Common myeloid progenitor, CD34-positive (primary cell): ENCODE measurements at places on chromosomes 6 and 20.

GRCh38 chr20:44288252-44288651 lies 22.8 kb downstream of the FITM2 start:
- H3K27me3 ChIP-seq, result peaks cover 2% of the 10 kb centered on the region
- DNase-seq, result no peak
- no peaks in the 10 kb centered on the region for H3K36me3 ChIP-seq
- no peak overlapping the region for H3K27ac ChIP-seq
- no peak overlapping the region for H3K4me3 ChIP-seq

- no peak overlapping the region for H3K4me3 ChIP-seq
- H3K36me3 ChIP-seq, result no peaks in the 10 kb centered on the region
- no peaks in the 10 kb centered on the region for H3K4me1 ChIP-seq
- H3K27ac ChIP-seq, result no peak overlapping the region
Measured at GRCh38 chr20:37567331-37567665, 39.6 kb upstream of the BLCAP start.

DNA sequence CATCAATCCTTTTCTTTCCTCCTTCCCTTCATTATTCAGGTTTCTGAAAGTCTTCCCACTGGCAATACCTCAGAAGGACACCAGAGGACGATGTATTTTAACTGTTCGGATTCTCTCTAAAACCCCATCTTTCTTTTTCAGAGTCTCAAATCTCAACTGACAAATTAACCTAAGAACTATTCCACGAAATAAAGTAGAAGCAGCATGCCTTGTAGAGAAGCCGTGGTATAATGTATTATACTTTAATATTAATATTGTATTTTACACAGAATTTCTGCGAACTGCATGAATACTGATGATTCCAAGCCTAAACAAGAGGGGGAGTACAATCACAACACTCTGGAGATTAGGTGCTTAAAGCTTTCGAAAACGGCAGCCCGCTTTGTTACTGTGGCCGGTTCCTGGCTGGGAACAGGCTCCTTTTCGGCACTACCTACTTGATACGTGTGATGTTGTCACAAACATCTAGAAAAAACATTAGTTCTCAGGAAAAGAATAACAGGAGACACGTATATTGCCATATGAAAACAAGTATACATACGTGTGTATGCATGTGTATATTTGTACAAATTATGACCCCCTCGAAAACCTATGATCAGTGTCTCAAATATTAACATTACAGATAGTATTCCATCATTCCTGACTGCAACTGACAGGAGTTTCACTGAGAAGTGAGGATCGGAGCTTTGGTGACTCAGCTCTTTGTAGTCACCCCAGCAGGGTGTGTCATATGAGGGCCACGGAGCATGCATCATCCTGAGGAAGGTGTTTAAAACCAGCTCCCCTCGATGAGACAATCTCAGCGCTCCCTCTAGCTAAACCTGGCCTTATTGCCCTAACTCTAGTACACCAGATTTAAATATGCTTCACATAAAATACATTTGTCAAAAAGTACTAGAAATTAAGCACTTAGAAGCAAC lies 319.7 kb upstream of the TCF21 start:
- H3K4me3 ChIP-seq, result no peak overlapping the region
- peaks cover 3% of the 10 kb centered on the region for H3K4me1 ChIP-seq
- H3K27me3 ChIP-seq, result peaks cover 12% of the 10 kb centered on the region
- H3K27ac ChIP-seq, result no peak overlapping the region
- peak; percentile 51 for DNase-seq
- no peaks in the 10 kb centered on the region for H3K36me3 ChIP-seq

GRCh38 chr6:47631269-47631772 lies 67.1 kb upstream of the ADGRF4 start:
- peak; percentile 69 for DNase-seq
- H3K27me3 ChIP-seq, result no peaks in the 10 kb centered on the region
- H3K27ac ChIP-seq, result no peak overlapping the region
- H3K4me1 ChIP-seq, result no peaks in the 10 kb centered on the region
- no peak overlapping the region for H3K4me3 ChIP-seq

GRCh38 chr6:138575257-138575656 lies 76.0 kb upstream of the NHSL1 start:
- no peak for DNase-seq
- H3K27me3 ChIP-seq, result no peaks in the 10 kb centered on the region
- H3K27ac ChIP-seq, result no peak overlapping the region
- H3K4me1 ChIP-seq, result peaks cover 12% of the 10 kb centered on the region
- H3K4me3 ChIP-seq, result no peak overlapping the region

GRCh38 chr6:121609281-121609680 lies 173.8 kb downstream of the GJA1 start:
- H3K27me3 ChIP-seq, result no peaks in the 10 kb centered on the region
- no peaks in the 10 kb centered on the region for H3K4me1 ChIP-seq
- no peaks in the 10 kb centered on the region for H3K36me3 ChIP-seq
- H3K4me3 ChIP-seq, result no peak overlapping the region
- DNase-seq, result no peak
- H3K27ac ChIP-seq, result no peak overlapping the region

- no peak overlapping the region for H3K4me3 ChIP-seq
- H3K27me3 ChIP-seq, result no peaks in the 10 kb centered on the region
- H3K4me1 ChIP-seq, result no peaks in the 10 kb centered on the region
- H3K27ac ChIP-seq, result no peak overlapping the region
Measured at GRCh38 chr6:119543332-119543731, 193.8 kb upstream of the MAN1A1 start.

GRCh38 chr6:147514831-147515230 lies 6.3 kb downstream of the SAMD5 start:
- H3K27me3 ChIP-seq, result peaks cover 56% of the 10 kb centered on the region
- H3K4me1 ChIP-seq, result no peaks in the 10 kb centered on the region
- no peak for DNase-seq
- no peak overlapping the region for H3K4me3 ChIP-seq
- no peak overlapping the region for H3K27ac ChIP-seq

- no peaks in the 10 kb centered on the region for H3K27me3 ChIP-seq
- H3K36me3 ChIP-seq, result no peaks in the 10 kb centered on the region
- H3K27ac ChIP-seq, result no peak overlapping the region
Measured at GRCh38 chr20:50744143-50744792, 12.9 kb downstream of the PARD6B start.

- DNase-seq, result peak; percentile 80
- peaks cover 61% of the 10 kb centered on the region for H3K4me1 ChIP-seq
- no peaks in the 10 kb centered on the region for H3K27me3 ChIP-seq
Measured at GRCh38 chr6:37021356-37022129, 16.1 kb downstream of the FGD2 start.

DNA sequence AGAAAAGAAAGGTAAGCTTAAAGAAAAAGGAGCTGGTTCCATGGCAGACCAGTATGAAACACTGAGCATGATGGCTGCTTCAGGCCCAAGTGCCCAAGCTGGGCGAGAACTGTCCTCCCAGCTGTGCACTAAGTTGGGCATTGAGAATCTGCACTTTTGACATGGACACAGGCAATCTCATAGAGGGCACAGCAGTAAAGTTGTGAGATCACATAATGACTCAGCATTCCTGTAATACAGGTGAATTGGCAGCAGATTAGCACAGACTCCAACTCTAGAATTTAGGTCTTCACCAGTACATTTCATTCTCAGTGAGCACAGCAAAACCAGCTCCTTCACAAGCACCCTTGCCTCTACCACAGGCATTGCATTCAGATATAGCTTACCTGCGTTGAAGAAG lies 343.4 kb downstream of the PKHD1 start:
- no peak overlapping the region for H3K27ac ChIP-seq
- no peaks in the 10 kb centered on the region for H3K4me1 ChIP-seq
- H3K36me3 ChIP-seq, result no peaks in the 10 kb centered on the region
- no peak overlapping the region for H3K4me3 ChIP-seq

DNA sequence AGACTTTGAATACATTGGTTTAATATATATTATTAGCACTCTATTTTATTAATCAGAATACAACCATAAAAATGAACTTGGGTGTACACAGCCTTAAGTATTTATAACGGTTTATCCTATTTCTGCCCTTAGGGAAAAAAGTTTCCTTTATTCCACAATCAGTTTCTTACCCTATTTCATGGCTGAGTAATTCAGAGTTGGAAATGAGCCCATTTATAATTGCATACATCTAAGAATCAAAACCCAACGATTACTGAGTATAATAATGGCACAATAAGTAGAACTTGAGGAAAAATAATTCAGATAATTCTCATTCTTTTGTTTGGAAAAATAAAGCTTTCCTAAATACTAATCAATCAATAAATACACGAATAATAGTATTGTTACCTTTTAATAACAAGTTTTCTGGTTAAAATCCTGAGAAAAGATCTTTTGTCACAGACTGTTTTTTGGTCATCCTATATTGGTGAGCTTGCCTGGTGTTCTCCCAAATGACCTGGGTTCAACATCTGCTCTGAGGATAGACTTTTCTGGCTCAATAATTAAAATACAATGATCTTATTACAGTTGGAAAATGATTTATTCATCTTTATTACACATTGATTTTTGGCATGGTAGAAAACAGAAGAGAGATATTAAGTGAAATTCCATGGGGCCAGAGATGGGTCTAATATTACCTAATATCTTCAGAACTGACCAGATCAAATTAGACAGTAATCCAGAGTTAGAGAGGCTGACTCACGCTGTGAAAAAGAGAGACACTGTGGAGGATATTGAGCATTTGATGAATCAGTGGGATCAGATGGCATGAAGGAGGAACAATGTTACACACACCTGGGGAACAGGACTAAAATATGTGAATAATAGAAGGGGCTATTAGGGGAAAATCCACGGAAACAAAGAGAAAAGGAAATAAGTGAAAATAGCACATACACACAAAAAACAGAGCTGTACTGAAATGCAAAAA lies 162.1 kb upstream of the TBX18 start:
- no peak overlapping the region for H3K4me3 ChIP-seq
- H3K4me1 ChIP-seq, result no peaks in the 10 kb centered on the region
- DNase-seq, result no peak
- no peak overlapping the region for H3K27ac ChIP-seq
- no peaks in the 10 kb centered on the region for H3K27me3 ChIP-seq

DNA sequence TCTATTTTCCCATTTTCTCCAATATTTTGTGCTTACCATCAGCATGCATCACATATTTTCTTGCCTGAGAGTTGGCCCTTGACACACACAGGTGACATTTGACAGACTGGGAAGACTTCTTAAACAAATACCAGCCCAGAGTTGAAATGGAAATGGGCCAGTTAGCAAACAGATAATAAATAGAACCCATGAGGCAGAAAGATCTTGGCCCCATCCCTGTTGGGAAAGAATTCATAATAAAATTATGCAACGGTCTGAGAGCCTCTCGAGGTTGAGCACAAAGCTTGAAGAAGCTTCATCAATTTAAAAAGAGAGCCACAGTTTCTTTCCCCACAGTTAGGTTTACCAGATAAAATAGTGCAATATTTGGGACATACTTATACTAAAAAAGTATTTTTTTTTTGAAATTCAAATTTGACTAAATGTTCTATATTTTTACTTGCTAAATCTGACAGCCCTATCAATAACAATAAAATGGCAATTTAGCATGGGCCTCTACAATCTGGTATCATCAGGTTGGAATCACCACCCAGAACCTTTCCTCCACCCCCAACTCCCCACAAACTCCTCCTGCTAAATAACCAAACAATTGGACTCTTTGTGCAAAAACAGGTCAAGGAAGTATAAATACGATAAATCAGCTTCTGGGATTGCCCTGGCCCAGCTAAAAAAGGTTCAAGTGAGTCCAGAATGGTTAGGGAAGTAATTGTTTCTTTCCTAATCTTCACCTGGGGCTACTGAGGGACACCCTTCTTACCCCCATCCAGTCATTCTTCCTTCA lies 129.8 kb downstream of the CD164 start:
- H3K36me3 ChIP-seq, result no peaks in the 10 kb centered on the region
- H3K27ac ChIP-seq, result no peak overlapping the region
- no peak for DNase-seq
